ENCODE measurements at places on chromosomes 7 and 10. TPM values are rescaled to one million over a fixed set of nuclear protein-coding genes. Genes with fewer than 3 reads are reported as not detected.

The SPDYE16 gene
- total RNA-seq, result not detected

The IKZF1 gene
- total RNA-seq, result not detected

The CREB5 gene
- 2.2 TPM for total RNA-seq

The CNNM1 gene
- 2.2 TPM for total RNA-seq

The PTPN20 gene
- total RNA-seq, result 1.0 TPM

The NACAD gene
- total RNA-seq, result 1.6 TPM

The ZNF518A gene
- total RNA-seq, result 5.5 TPM

The GIMAP1 gene
- not detected for total RNA-seq

The STARD3NL gene
- 40.6 TPM for total RNA-seq

The EPDR1 gene
- total RNA-seq, result 5.8 TPM

The ECHDC3 gene
- 18.7 TPM for total RNA-seq

The GPR85 gene
- 0.35 TPM for total RNA-seq

The CPA4 gene
- 49.9 TPM for total RNA-seq

The SLC26A5 gene
- total RNA-seq, result not detected

The ZNF727 gene
- not detected for total RNA-seq

The HHEX gene
- total RNA-seq, result 0.51 TPM

The ZNF488 gene
- 0.47 TPM for total RNA-seq

The CUL2 gene
- 17.6 TPM for total RNA-seq

The FANK1 gene
- 4.3 TPM for total RNA-seq

The TSPAN13 gene
- total RNA-seq, result 5.6 TPM

The TMEM140 gene
- total RNA-seq, result 0.47 TPM

The HYAL4 gene
- total RNA-seq, result not detected

The ZNF117 gene
- 3.0 TPM for total RNA-seq

The SHTN1 gene
- total RNA-seq, result 1.3 TPM

The AGAP5 gene
- total RNA-seq, result 1.5 TPM

The TYW1B gene
- 0.82 TPM for total RNA-seq

The SPRN gene
- 2.1 TPM for total RNA-seq

The KCNH2 gene
- total RNA-seq, result 0.12 TPM

The NODAL gene
- total RNA-seq, result not detected

The CNTNAP2 gene
- total RNA-seq, result 1.3 TPM

The GPRIN2 gene
- total RNA-seq, result not detected

The SLC39A12 gene
- total RNA-seq, result not detected

The SMKR1 gene
- not detected for total RNA-seq

The SFTPA1 gene
- total RNA-seq, result not detected

The MCU gene
- 38.0 TPM for total RNA-seq

The BICC1 gene
- 99.4 TPM for total RNA-seq

The LBX1 gene
- under 0.01 TPM for total RNA-seq

The FAM25C gene
- total RNA-seq, result not detected

The UBTD1 gene
- 52.3 TPM for total RNA-seq

The PILRA gene
- 2.2 TPM for total RNA-seq

The PWWP2B gene
- 8.1 TPM for total RNA-seq
